ENCODE measurements at places on chromosomes 1 and 21.

GRCh38 chr1:192201303-192201702 lies 43.0 kb downstream of the RGS18 start:
- no peak for DNase-seq

DNA sequence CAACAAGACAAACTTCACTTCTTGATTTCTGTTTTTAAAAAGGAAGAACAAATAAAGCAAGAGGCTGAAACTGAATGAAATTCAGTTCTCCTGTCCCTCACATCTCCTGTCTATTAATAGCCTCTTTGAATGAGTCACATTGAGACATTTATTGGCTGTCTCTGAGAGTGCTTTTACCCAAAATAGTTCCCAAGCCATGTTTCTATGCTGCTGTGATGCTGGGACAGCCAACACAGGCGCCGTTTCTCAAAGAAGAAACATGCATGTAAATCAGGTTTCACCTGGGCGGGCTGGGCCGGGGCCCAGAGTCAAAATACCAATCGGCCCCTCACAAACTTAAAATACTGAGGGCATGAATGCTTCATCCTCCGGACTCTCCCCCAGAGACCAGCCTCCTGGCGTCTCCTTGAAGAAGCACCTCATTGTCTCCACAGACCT lies 105.2 kb downstream of the EDEM3 start:
- no peak for DNase-seq

- DNase-seq, result no peak
These were observed 13.9 kb upstream of the ALPL start for GRCh38 chr1:21495225-21495820.

DNA sequence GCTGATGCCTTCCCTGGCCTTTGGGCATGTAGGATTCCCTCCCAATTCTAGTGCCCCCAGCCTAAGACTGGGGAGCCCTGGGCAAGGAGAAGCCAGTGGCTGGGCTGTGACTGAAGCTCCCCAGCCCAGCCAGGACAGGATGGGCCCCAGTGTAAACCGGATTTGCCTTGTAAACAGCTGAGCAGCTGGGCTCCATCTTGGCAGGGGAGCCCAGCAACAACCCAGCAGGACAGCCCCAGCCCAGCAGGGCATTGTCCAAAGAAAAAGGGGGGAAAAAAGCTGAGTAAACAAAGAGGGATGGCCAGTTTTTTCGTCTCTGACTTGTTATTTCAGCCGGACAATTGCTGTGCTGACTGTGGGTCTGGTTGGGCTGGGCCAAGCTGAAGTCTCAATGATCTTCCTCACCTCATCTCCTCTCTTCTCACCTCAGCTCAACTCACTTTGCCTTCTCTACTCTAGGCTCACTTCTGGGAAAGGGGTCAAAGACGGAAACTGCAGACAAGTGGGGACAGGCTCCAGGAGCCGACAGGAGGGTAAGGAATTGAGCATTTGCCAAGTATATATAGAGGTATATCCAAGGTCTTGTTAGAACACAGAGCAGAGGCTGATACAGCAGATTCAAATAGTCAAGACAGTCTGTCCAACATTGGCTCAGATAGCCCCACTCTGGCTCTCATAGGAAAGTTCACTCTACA lies 97.7 kb downstream of the TMEM53 start:
- DNase-seq, result no peak

- no peak for DNase-seq
These were observed 30.0 kb upstream of the SSX2IP start for GRCh38 chr1:84720221-84720780.

DNA sequence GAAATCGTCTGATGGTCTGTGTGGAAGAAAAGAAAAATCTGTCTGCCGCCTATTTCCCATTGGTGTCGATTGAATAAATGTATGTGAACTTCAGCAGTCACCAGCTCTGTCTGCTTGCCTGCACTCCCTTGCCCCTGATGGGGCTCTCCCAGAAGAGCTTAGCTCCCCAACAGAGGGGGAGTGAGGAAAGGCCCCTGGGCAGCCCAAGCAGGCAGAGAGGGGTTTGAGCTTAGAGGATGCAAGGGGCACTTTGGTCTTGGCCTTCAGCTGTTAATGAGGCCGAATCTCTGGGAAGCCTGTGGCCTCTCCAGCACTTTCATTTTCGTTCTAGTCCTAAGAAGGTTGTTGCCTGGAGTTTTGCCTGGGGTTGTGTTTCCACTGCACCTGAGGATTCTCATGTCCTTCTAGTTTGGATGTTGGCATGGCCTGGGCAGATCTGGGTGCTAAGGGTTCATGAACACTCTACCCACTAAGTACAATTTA lies 2.8 kb downstream of the FOXD2 start:
- no peak for DNase-seq

- DNase-seq, result no peak
These were observed 151.4 kb upstream of the ZRANB2 start for GRCh38 chr1:71232166-71232763.

GRCh38 chr1:203034422-203035110 lies 8.3 kb downstream of the PPFIA4 start:
- DNase-seq, result no peak

GRCh38 chr1:198620951-198621824 lies 17.7 kb upstream of the PTPRC start:
- DNase-seq, result peak; percentile 98

GRCh38 chr1:101965341-101965740 lies 31.4 kb downstream of the OLFM3 start:
- no peak for DNase-seq

DNA sequence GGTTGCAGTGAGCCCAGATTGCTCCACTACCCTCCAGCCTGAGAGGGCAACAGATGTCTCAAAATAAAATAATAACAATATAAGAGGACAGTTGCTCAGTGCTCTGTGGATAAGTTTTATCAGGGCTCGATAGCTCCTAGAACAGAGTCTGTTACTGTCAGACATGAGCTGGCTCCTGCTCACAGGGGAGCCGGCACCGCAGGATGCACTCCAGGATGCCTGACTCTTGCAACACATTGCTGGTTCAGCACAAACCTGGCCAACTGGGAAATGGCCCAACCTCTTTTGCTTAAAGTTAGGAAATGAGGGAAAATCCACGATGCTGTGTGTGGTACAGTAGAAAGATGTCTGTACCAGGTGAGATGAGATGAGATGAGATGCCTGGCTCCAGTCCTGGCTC lies 5.8 kb upstream of the CTSE start:
- no peak for DNase-seq

DNA sequence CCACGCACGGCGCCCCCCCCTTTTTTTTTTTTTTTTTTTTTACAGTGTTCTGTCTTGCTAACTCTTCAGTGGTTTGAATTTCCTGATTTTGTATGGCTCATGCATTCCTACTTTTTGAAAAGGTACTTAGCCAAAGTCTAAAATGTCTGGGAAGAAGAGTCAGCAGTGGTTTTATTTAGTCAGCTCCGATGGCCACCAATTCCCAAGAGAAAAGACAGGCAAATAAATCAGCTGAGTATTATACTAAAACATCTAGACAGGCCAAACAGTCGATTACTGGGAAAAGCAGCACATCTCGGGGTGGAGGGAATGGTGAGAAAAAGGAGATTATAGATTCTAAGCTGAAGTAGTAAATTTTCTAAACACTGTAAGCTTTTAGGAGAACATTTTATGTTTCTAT lies 192.5 kb upstream of the ZRANB2 start:
- DNase-seq, result no peak

Measured in SW480 (cell line).